ENCODE measurements at places on chromosomes 12 and 14. TPM values are rescaled to one million over a fixed set of nuclear protein-coding genes. Genes with fewer than 3 reads are reported as not detected.

Gene FAR2
- total RNA-seq, result 8.5 TPM

GRCh38 chr14:73234029-73234428 is 3.3 kb upstream of the PAPLN start:
- H3K27me3 ChIP-seq, result no peaks in the 10 kb centered on the region
- peaks cover 18% of the 10 kb centered on the region for H3K4me1 ChIP-seq
- H3K27ac ChIP-seq, result no peak overlapping the region
- no peaks in the 10 kb centered on the region for H3K36me3 ChIP-seq
- DNase-seq, result no peak

DNA sequence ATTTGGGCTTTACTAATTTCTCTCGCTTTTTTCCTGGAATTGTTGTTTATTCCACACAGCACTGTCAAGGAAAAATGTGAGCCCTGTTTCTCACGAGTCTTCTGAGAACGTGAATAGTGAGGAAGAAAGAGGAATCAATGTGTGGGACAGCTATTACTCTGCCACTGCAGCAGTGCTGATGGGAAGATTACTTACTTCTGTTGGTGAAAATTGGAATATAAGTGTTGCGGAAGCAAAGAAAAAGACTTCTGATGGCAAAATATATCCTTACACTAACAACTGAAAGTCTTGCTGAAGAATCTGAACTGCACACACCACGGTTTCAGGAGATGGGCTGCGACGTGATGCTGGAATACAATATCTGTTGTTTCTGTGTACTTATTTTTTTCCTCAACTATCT is 884.2 kb downstream of the AACS start:
- no peak for DNase-seq
- no peaks in the 10 kb centered on the region for H3K4me1 ChIP-seq
- no peak overlapping the region for H3K27ac ChIP-seq
- no peaks in the 10 kb centered on the region for H3K36me3 ChIP-seq
- no peak overlapping the region for H3K4me3 ChIP-seq

Gene CD163L1
- 2.5 TPM for total RNA-seq

DNA sequence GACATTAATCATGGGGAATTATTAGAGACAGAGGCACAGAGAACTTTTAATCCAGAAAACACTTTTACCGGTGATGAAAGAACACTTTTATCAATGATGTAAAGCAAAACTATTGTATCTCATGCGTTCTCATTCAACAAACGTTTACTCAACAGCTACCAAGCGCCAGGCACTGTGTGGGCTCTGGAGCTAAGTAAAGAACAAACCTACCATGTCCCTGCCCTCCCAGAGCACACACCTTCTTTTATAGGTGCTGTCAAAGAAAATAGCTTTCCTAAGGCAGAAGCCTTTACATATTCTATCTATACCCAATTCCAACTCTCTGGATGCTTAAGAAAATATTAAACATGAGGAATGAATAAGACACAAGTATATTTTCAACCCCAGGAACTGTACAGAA is 91.1 kb downstream of the FOXN3 start:
- H3K4me3 ChIP-seq, result no peak overlapping the region
- H3K27me3 ChIP-seq, result no peaks in the 10 kb centered on the region
- H3K36me3 ChIP-seq, result no peaks in the 10 kb centered on the region
- H3K4me1 ChIP-seq, result peaks cover 11% of the 10 kb centered on the region
- no peak overlapping the region for H3K27ac ChIP-seq

Gene GPRC5D
- not detected for total RNA-seq

DNA sequence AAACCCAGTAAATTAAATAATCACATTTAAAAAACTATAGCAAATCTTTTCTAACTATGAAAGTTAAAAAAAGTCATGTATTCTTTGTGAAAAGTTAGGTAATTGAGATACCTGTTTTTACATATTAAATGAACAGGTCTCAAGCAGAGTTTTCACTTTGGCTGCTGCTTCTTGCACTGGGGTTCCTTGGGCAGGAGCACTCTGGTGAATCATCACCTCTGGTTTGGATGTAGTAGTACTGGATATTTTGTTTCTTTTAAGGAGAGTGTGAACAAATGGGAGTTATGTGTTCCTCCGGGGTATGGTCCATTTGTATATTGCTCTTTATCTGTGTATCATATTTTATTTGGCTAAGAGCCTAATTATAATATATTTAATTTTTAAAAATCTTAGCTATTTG is 82.7 kb downstream of the FUT8 start:
- H3K36me3 ChIP-seq, result no peaks in the 10 kb centered on the region
- no peak overlapping the region for H3K4me3 ChIP-seq
- no peak for DNase-seq

Data from thoracic aorta (tissue), 2 donors.